ENCODE measurements at places on chromosomes 4 and X.

DNA sequence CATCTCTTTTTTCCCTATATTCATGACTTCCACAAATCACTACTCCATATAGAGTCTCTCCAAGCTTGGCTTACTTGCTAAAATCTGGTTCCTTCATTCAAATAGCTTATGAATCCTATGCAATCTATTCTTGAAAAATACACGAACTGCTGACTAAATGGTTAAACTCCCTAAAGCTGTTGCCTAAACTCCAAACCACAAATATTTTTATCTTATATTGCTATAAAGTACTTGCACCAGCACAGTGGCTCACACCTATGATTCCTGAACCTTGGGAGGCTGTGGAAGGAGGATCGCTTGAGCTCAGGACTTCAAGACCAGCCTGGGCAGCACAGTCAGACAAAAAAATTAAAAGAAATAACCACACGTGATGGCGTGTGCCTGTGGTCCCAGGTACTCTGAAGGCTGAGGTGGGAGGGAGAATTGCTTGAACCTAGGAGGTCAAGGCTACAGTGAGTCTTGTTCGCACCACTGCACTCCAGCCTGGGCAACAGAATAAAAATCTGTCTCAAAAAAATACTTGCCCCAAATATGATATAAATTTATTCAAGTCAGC is 2.2 kb downstream of the FBXO8 start:
- no peaks in the 10 kb centered on the region for H3K36me3 ChIP-seq
- H3K27ac ChIP-seq: no peak overlapping the region
- H3K4me3 ChIP-seq: no peak overlapping the region

DNA sequence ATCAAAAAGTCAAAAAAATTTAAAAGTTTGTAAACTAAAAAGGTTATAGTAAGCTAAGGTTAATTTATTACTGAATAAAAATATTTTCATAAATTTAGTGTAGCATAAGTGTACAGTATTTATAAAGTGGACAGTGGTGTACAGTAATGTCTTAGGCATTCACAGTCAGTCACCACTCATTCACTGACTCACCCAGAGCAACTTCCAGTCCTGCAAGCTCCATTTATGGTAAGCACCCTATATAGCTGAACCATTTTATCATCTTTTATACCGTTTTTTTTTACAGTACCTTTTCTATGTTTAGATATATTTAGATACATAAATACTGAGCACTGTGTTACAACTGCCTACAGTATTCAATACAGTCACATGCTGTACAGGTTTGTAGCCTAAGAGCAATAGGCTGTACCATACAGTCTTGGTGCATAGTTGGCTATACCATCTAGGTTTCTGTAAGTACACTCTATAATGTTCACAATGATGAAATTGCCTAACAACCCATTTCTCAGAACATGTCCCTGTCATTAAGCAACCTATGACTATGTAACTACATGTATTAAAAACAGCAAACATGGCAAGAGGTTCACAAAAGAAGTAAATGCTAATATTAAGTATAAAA is 18.6 kb downstream of the ACSL4 start:
- DNase-seq: no peak
- no peak overlapping the region for H3K4me3 ChIP-seq
- no peak overlapping the region for H3K27ac ChIP-seq
- no peaks in the 10 kb centered on the region for H3K36me3 ChIP-seq
- no peaks in the 10 kb centered on the region for H3K27me3 ChIP-seq

DNA sequence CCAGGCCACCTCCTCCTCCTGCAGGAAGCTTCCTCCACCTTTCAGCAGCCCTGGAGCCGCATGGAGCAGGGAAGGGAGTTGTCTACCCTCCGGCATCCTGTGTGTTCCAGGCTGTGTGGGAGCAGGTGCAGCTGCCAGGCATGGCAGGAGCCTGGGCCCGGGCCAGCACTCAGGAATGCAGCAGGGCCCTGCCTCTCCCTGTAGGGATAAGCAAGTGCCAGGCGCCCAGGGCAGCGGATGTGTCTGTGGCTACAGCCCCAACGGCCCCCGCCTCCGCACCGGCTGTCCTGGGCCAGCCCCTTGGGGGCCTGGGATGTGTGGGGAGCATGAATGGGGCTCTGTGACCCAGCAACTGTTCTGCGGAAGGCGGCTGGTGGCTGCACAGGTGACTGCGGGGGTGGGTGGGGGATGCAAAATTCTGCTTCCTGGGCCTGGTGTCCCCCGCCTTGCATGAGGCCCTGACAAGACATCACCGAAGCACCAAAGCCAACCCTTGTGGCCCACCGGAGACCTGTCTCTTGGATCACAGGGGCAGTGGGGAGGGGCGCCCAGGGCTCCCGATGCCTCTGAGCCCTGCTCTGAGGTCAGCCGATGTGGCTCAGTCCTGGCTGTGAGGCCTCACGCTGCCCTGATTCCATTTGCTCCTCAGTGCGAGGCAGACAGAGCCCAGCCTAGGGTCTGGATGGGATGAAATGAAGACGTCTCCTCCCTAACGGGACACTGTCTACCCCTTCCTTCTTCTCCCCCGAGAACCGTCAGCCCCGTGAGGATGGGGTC is 1.4 kb upstream of the DOK7 start:
- H3K4me3 ChIP-seq: no peak overlapping the region
- no peaks in the 10 kb centered on the region for H3K27me3 ChIP-seq
- peaks cover 16% of the 10 kb centered on the region for H3K4me1 ChIP-seq
- H3K36me3 ChIP-seq: no peaks in the 10 kb centered on the region
- no peak overlapping the region for H3K27ac ChIP-seq

- no peaks in the 10 kb centered on the region for H3K4me1 ChIP-seq
- H3K36me3 ChIP-seq: no peaks in the 10 kb centered on the region
- no peak for DNase-seq
- H3K27me3 ChIP-seq: no peaks in the 10 kb centered on the region
- H3K4me3 ChIP-seq: no peak overlapping the region
- no peak overlapping the region for H3K27ac ChIP-seq
Measured at GRCh38 chrX:121301356-121301755, 253.9 kb downstream of the GLUD2 start.

DNA sequence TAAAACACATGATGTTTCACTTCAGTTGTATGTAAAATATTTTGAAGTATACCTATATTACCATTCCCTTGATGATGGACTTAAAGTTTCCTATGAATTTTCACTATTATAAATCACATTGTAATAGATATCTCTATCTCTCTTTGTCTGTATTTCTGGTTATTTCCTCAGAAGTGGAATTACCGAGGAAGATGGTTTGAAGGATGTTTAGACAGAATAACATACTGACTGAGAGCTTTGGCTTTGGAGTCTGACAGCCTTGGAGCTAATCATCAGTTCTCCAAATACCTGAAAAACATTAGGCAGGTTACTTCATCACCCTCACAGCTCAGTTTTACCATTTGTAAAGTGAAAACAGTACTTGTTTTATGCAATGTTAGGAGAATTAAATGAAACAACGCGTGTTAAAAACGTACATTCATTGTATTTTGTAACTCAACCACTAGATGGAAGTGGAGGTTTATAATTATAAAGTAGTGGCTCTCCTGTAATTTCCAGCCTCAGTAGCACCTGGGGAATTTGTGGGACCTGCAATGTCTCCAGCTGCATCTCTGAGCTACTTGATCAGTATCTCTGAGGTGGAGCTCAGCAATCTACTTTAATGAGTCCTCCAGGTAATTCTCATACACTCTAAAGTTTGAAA is 14.3 kb downstream of the JCHAIN start:
- no peak overlapping the region for H3K27ac ChIP-seq
- H3K36me3 ChIP-seq: no peaks in the 10 kb centered on the region
- H3K4me1 ChIP-seq: no peaks in the 10 kb centered on the region
- DNase-seq: no peak
